Lung (tissue), 17 donors: ENCODE measurements at places on chromosomes 16 and 17. TPM values are rescaled to one million over a fixed set of nuclear protein-coding genes. Genes with fewer than 3 reads are reported as not detected.
A peak's percentile ranks its signal among the peaks of the same experiment; 100 is the strongest.

ABCA8 gene
- total RNA-seq = 187 TPM

HOXB13 gene
- total RNA-seq = not detected

ZG16 gene
- total RNA-seq = not detected

PSMC3IP gene
- 3.4 TPM for total RNA-seq

DNA sequence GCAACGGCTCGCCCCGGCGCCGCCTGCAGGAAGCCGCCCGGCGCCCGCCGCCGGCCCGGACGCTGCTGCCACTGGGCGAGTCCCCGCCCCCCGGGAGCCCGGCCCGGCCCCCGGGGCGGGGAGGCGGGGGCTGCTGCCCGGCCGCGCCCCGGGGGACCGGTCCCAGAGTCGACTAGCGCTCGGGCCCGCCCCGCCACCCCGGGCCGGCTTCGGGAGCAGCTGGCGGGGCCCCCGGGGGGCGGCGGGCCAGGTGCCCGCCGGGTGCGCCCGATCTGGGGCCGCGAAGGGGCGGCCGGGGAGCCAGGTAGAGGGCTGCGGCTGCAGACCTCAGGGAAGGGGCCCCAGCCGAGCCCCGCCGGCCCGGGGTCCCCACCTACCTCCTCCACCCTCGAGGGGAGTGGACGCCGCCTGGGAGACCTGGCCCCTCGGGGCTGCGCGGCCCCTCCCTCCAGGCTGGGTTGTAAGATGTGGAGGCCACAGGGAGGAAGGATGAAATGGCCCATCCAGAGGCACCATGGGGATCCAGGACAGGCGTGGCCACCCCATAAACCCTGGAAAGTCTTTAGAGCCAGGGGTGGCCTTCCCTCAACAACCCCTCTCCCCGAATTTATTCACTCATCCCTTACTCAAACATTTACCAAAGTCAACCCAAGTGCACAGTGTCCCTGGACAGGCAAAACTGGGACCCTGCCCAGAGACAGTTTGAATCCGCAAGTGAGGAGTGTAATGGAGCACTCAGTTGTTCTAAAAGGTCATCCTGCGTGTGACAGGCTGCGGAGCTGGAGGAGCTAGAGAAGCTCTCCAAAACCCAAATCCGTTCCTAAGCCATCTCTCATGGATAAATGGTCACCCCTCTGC is at the start of gene CDYL2:
CDYL2 (minus strand) TSS at position 73 of the 858 bp plus-strand sequence. CDS start 425 bp downstream, outside the sequence.
- H3K27me3 ChIP-seq = peaks cover 9% of the 10 kb centered on the region
- peak; percentile 21 for DNase-seq
- H3K27ac ChIP-seq = no peak within 1 kb of the TSS
- H3K4me3 ChIP-seq = peak within 1 kb of the TSS; percentile 94
- H3K4me1 ChIP-seq = no peaks in the 10 kb centered on the region
- H3K36me3 ChIP-seq = no peaks in the 10 kb centered on the region

DNA sequence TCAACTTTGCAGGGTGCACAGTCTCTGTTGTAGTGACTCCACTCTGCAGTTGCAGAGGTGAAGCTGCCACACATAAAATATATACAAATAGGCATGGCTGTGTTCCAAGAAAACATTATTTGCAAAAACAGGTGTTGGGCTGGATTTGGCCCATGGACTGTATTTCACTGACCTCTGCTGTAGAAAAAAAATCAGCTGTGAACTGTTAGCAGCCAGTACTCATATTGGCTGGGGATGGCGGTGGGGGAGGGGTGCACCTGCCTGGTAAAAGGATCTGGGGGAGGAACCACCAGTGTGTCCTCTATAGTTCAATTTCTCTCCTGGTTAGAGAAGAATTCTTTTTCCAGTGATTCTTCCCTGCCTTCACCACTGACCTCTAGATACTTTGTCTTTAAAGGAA is 50.0 kb downstream of the SHISA9 start:
- H3K4me3 ChIP-seq = no peak overlapping the region
- H3K4me1 ChIP-seq = no peaks in the 10 kb centered on the region
- H3K36me3 ChIP-seq = no peaks in the 10 kb centered on the region
- no peak overlapping the region for H3K27ac ChIP-seq

DNA sequence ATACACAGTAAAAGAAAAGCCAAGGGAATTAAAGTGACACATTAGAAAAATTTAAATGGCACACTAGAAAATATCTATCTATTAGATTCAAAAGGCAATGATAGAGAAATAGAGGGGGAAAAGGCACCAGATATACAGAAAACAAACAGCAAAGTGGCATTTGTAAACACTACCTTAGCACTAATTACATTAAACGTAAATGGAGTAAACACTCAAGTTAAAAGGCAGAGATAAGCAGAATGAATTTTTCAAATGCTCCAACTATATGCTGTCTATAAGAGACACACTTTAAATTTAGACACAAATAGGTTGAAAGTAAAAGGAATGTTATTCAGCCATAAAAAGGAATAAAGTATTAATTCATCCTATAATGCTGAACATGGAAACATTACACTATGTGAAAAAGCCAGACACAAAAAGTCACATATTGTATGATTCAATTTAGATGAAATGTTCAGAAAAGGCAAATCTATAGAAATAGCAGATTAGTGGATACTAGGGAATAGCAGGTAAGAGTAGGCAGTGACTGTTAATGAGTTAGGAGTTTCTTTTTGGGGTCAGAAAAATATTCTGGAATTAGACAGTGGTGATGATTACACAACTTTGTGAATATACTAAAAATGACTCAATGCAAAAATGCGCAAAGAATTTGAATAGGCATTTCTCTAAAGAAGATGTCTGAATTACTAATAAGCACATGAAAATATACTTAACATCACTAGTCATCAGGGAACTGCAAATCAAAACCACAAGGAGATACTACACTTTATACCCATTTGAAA is 92.4 kb downstream of the BRIP1 start:
- H3K4me1 ChIP-seq = no peaks in the 10 kb centered on the region
- no peak for DNase-seq
- no peak overlapping the region for H3K4me3 ChIP-seq

DNA sequence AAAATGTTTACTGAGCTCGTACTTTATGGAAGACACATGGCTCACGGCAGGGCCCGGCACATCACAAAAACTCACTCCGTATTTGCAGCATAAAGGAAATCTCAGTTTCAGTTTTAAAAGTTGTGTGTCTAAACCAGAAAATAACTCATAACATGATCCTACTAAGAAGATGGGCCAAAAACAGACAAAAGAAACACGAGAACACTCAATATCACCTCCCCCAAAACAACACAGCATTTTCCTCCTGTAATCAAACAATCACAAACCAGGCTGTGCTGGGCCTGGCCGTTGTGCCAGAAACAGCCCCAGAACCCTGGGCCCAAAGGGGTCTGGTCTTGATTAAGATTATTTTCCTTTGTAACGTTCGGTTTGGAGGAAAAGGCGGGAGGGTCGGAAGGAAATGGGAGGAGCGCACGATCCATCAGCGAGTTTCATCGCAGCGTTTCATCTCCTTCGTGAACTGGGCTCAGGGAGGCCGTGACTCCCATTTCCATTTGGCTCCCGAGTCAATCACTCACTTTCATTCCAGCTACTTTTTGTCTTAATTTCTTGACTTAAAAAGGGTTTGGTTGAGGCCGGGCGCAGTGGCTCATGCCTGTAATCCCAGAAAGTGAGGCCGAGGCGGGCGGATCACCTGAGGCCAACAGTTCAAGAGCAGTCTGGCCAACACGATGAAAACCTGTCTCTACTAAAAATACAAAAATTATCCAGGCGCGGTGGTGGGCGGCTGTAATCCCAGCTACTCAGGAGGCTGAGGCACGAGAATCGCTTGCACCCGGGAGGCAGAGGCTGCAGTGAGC is 61.4 kb downstream of the NXN start:
- H3K27me3 ChIP-seq = no peaks in the 10 kb centered on the region
- no peaks in the 10 kb centered on the region for H3K36me3 ChIP-seq
- no peak overlapping the region for H3K4me3 ChIP-seq

DNA sequence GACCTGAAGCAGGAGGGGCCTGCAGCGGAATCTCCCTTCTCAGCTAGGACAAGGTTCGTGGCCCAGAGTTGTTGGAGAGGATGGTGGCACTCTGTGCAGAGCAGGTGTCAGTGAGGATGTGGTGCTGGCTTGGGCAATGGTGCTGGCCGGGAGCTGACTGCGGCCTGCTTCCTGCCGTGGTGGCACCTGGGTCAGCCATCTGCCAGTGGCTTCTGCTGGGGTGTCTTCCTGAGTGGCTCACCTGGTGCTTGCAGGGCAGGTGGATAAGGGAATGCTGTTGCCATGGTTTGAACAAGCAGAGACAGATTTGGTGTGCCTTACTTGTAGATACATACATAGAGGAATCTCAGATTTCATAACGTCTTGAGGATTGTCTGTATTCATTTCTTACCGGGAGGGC is 69.6 kb downstream of the SEC14L1 start:
- DNase-seq = no peak
- peaks cover 12% of the 10 kb centered on the region for H3K36me3 ChIP-seq
- peak overlapping the region; percentile 71 for H3K27ac ChIP-seq
- H3K4me3 ChIP-seq = no peak overlapping the region
- no peaks in the 10 kb centered on the region for H3K27me3 ChIP-seq

DNA sequence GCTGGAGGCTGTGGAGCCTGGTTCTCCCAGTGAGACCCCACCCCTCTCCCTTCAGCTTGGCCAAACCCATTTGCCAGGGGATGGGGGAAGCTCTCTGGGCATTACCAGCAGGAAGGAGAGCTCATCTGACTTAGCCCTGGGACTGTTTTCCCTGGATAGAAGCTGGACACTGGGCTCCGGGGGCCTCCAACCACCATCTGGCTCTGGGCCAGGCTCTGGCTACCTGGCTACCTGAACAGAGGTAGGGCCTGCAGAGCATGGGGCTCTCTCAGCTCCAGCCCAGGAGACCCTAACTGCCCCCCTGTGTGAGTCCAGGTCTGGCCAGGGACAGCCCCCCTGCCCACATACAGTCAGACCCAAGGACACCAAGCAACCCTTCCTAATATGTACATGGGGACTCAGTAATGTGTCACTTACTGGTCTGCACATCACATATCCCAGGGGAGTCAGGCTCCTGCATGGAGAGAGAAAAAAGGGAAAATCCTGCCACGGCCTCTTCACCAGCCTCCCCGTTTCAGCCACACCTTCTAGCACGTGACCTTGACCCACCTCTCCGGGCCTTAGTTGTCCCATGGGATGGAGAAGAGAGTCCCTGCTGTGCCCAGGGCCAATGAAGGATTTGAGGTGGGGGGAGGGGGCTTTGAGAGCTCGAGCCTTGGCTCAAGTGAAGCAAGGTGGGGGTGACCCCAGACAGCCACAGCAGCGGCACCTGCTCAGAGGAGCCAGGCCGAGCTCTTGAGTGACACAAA is 13.8 kb downstream of the CNGB1 start:
- no peak overlapping the region for H3K27ac ChIP-seq
- peaks cover 5% of the 10 kb centered on the region for H3K4me1 ChIP-seq
- no peaks in the 10 kb centered on the region for H3K27me3 ChIP-seq
- no peak overlapping the region for H3K4me3 ChIP-seq
- H3K36me3 ChIP-seq = no peaks in the 10 kb centered on the region
- DNase-seq = no peak

DNA sequence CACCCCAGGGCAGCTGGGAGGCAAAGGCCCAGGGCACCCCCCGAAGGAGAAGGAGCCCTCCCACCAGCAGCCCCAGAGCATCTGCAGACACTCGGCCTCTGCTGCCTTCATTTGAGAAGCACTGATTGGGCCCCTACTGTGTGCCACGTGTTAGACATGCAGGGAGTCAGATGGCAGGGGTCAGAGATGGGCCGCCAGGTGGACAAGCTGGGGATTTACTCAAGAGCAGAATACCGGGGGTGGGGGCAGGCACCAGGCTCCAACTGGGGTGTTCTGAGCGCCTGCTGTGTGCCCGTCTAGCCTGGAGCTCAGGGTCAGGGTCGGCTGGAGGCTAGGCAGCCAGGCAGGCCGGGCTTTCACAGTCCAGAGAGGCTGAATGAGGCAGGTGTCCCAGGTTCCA is 18.7 kb downstream of the TPSG1 start:
- no peaks in the 10 kb centered on the region for H3K27me3 ChIP-seq
- H3K36me3 ChIP-seq = no peaks in the 10 kb centered on the region
- no peak overlapping the region for H3K27ac ChIP-seq
- no peaks in the 10 kb centered on the region for H3K4me1 ChIP-seq

DNA sequence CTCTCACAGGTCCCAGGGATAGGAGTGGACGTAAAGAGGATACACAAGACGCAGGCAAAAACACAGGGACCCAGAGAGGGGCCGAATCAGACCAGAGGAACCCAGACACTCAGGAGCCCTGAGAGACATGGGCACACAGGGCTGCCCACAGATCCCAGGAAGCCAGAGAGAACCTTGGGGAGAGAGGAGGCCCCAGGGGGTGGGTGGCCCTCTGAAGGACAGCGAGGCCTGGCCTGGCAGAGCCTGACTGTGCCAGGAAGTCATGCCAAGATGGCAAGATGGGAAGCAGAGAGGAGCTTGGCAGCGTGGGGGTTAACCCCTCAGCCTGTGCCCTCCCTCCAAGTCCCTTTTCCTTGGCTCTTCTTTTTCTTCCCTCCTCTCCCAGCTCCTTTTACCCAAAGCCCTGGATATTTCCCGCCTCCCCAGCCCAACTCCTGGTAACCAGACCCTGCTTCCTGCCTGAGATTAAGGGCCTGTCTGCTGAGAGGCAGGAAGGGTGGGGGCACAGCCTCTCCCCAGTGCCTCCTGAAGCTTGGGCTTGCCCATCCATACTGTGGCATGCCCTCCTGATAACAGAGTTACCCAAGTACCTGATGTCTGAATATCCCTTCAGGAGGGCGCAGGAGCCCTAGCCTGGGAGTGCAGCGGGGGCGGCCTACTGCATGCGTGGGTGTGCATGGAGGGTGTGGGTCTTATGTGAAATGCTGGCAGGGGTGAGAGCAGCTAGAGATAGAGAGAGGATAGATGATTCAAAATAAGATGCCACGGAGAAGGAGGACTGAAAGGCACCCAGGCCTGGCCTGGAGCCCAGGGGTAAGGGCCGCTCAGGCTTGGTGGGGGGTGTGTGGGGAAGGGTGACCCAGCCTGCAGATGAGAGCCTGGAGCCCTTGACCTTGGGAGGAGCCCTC is 6.0 kb upstream of the TBX21 start:
- H3K4me3 ChIP-seq = no peak overlapping the region
- DNase-seq = no peak
- peaks cover 19% of the 10 kb centered on the region for H3K27me3 ChIP-seq
- H3K27ac ChIP-seq = no peak overlapping the region

GRCh38 chr17:3003296-3004149 is 59.9 kb downstream of the OR1D5 start:
- H3K4me1 ChIP-seq = peaks cover 4% of the 10 kb centered on the region
- H3K4me3 ChIP-seq = no peak overlapping the region
- H3K36me3 ChIP-seq = no peaks in the 10 kb centered on the region
- H3K27ac ChIP-seq = peak overlapping the region; percentile 62
